ENCODE measurements at places on chromosomes 2 and 18. TPM values are rescaled to one million over a fixed set of nuclear protein-coding genes. Genes with fewer than 3 reads are reported as not detected.

Gene VRK2
- polyA plus RNA-seq: 63.8 TPM

Gene C2orf66
- polyA plus RNA-seq: not detected

Gene DPP10
- polyA plus RNA-seq: not detected

DNA sequence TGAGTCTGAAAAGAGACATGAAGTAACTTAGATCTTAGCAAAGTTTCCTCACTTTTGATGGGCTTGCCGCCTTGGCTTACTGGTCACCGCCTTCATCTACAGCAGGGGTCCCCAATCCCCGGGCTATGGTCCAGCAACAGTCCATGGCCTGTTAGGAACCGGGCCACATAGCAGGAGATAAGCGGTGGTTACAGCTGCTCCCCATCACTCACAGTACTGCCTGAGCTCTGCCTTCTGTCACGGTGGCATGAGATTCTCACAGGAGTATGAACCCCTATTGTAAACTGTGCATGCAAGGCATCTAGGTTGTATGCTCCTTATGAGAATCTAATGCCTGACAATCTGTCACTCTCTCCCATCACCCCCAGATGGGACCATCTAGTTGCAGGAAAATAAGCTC is 72.9 kb downstream of the BIN1 start:
- DNase-seq: no peak

- DNase-seq: no peak
These were observed 100.0 kb downstream of the ABCA12 start for GRCh38 chr2:215038421-215038820.

DNA sequence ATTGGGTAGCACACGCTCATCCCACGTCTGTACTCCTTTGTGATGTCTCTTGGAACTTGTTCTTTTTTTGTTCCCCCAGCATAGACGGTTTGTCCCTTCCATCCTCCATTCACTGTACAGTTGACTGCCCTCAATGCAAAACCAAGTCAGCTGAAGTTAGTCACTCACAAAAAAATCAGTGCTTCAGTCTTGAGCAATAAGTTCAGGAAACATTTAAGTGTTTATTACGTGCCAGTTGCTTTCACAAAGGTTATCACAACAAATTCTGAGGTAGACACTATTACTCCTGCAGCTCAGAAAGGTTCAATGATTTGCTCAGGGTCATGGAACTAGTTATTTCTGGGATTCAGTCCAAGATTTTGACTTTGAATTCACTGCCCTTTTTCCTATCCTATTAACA is 102.2 kb downstream of the PDE1A start:
- DNase-seq: no peak

DNA sequence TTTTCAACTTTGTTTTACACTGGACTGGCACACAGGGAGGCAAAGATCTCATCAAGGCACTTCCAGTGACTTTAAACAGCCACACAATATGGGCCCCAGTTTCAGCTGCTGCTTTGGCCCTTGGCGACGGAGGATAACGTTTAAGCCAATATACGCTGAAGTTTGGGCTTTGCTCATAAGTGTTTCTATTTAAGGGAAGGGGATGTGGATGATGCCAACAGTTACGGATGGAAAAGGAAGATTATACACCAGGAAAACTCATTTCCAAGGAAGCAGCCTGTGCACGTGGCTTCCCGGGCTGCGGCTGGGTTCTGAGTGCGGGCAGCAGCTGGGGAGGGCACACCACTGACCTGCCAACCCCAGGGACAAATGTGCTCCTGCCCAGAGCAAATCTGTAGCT is 151.1 kb downstream of the SH3BP4 start:
- no peak for DNase-seq
